ENCODE measurements at places on chromosomes 16 and 17.

DNA sequence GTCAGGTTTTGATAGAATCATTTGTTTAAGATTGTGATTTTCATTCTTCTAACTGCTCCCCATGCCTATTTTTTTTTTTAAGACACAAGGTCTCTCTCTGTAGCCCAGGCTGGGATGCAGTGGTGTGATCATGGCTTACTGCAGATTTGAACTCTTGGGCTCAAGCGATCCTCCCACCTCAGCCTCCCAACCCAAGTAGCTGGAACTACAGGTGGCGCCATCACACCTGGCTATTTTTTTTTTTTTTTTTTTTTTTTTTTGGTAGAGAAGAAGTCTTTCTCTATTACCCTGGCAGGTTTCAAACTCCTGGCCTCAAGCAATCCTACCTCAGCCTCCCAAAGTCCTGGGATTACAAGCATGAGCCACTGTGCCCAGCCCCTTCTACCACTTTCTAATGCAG lies 223.3 kb downstream of the CBLN1 start:
- DNase-seq: no peak

DNA sequence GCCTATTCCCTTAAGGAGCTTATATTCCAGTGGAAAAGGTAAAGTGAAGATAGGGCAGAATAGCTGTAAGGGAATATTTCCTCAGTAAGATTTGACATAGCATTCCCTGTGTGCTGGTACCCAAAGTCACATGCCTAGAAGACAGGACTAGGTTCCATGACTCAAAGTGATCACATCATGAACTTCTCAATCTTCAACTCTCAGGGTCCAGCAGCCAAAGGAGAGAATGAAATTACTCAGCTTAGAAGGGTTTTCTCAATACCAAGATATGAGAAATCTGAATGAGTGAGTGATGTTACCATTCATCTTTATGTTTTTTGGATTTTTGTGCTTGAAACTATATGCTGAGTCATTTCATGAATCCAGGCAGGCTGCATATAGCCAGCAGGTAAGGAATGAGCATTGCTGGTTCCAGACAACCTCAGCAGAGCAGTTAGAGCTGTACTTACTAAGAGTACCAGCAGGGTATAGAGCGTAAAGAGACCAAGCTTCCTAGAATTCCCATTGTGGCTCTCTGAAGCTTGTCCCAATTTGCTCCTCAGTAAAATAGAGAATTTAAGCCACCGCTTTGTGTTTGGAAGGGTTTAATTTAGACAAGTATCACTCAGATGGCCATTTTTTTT lies 91.1 kb downstream of the ANKFN1 start:
- no peak for DNase-seq

- no peak for DNase-seq
Observed at GRCh38 chr17:15247891-15248529, 17.1 kb downstream of the PMP22 start.

DNA sequence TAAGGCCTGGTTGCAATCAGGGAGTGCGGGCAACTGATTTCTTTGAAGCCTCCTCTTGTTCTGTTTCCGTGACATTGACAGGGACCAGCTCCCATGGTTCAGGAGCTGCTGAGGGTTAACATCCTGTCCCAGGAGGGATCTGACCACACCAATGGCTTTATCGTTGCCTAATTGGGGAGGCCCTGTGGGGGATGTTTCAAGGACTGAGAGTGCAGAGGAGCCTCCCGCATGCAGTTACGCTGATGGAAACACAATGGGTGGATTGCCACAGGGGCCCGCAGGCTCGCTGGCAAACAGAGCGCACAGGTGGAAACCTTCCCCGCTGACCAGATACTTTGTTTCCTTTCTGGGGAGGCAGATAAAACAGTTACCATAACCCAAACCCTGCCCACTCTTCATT lies 23.8 kb upstream of the ABCC1 start:
- DNase-seq: no peak

DNA sequence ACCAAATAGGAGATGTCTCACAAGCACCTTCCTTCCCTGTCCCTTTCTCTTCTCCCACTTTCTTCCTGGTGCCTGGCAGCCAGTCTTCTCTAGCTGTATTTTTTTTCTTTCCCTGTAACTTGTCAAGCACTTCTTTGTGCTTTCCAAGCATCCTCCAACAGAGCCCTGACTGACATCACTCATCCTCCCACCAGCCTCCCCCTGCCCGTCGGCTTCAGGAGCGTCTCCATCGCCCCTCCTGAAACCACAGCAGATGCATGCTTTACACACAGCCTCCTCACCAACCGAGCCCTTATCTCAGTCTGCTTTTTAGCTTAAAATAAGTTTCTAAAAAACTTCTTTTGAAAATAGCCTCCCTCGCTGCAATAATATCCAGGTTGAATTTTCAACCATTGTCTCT lies 268.7 kb upstream of the CDH5 start:
- no peak for DNase-seq

DNA sequence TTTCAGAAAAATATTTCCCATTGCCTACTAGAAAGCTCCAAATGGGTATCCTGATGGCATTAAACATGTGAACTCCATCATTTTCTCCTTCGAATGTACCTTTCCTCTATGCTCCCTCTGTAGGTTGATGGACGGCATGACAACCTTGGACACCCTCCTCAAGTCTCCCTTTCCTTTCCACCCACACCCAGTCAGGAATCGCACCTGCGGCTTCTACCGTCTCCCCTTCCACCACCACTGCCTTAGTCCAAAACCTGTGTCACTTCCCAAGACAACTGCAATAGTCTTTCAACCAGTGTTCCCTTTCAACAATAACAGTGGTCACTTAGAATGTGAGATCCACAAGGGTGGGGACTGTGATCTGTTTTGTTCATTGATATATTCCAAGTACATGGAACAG lies 233.1 kb upstream of the AXIN2 start:
- DNase-seq: no peak

DNA sequence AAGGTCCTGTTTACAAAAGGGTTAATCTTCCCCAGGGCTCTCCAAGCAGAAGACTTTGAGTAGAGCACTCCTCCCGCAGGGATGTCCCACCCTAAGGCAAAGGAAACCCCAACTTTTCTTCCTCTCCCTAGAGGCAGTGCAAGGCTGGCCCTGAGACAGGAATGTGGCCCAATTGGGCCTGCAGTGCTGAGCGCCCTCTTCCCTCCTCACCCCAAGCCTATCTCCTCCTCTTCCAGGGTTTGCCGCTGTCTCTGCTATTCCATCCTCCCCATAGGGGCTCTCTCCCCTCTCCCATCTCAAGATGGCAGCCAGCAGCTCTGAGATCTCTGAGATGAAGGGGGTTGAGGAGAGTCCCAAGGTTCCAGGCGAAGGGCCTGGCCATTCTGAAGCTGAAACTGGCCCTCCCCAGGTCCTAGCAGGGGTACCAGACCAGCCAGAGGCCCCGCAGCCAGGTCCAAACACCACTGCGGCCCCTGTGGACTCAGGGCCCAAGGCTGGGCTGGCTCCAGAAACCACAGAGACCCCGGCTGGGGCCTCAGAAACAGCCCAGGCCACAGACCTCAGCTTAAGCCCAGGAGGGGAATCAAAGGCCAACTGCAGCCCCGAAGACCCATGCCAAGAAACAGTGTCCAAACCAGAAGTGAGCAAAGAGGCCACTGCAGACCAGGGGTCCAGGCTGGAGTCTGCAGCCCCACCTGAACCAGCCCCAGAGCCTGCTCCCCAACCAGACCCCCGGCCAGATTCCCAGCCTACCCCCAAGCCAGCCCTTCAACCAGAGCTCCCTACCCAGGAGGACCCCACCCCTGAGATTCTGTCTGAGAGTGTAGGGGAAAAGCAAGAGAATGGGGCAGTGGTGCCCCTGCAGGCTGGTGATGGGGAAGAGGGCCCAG lies 1.0 kb downstream of the PRRT2 start:
- no peak for DNase-seq

DNA sequence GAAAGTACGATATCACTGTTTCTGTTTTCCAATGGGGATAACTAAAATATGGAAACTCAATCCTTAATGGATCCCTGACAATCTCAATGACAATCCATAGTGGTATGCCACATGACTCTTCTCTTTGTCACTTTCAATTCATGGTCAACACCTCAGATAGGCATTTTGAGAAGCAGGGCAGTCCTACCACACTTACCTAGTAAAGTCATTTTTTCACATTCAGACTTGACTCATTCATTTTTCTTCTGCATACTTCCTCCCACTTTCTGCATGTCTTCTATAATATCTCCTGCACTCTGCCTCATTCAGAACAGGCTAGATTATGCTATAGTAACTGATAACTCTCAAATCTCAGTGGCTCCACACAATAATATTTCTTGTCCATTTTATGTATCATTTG lies 117.5 kb downstream of the FTO start:
- DNase-seq: no peak

- DNase-seq: no peak
Observed at GRCh38 chr16:11639925-11640899, 28.0 kb upstream of the SNN start.

GRCh38 chr17:76005263-76006149 lies 4.9 kb downstream of the CDK3 start:
- no peak for DNase-seq

DNA sequence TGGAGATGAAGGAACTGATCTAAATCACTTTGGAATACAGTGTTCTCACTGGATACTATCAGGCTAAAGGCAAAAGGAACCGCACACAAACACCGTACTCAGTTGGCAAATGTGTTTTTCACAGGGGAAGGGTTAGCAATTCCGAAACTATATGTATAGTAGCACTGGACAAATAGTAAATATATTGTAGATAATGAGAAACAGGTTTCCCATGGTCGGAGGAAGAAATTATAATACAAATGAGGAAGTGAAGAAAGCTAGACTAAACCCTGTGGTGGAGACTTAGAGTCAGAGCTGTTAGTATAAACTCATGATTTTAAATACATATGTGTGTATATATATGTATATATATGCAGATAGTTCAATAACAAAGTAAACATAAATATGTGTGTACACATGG lies 414.1 kb upstream of the SALL1 start:
- no peak for DNase-seq

GRCh38 chr17:1087381-1088241 lies 90.7 kb downstream of the TIMM22 start:
- no peak for DNase-seq

GRCh38 chr16:72961863-72962262 lies 86.1 kb downstream of the ZFHX3 start:
- DNase-seq: no peak

DNA sequence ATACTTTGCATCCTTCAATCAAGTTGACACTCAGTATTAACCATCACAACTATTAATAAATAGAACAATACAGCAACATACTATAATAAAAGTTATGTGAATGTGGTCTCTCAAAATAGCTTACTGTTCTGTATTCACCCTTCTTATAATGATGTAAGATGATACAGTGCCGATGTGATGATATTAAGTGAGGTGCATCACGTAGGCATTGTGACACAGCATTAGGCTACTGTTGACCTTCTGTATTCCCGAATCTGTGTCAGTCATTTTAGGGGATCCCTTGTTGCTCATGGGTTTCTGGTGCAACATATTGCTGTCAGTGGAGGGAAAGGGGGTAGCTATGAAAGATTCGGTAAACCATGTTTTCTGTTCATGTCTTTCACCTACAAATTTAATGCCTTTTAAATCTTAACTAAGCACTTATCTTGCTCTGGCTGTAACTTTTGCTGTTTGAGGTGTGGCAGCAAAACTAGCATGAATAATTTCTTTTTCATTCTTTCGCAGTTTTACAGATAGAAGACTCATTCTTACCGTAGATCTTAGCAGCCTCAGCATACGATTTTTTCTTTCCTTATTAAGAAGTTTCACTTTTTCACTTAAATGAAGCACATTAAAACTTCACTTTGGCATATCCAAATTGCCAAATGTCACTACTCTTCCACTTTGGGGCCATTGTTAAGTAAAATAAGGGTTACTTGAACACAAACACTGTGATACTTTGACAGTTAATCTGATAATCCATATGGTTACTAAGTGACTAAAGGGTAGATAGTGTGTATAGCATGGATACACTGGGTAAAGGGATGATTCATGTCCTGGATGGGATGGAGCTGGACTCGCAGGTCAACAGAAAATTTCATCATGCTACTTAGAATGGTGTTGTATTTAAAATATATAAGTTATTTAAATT lies 29.6 kb downstream of the NFAT5 start:
- no peak for DNase-seq

DNA sequence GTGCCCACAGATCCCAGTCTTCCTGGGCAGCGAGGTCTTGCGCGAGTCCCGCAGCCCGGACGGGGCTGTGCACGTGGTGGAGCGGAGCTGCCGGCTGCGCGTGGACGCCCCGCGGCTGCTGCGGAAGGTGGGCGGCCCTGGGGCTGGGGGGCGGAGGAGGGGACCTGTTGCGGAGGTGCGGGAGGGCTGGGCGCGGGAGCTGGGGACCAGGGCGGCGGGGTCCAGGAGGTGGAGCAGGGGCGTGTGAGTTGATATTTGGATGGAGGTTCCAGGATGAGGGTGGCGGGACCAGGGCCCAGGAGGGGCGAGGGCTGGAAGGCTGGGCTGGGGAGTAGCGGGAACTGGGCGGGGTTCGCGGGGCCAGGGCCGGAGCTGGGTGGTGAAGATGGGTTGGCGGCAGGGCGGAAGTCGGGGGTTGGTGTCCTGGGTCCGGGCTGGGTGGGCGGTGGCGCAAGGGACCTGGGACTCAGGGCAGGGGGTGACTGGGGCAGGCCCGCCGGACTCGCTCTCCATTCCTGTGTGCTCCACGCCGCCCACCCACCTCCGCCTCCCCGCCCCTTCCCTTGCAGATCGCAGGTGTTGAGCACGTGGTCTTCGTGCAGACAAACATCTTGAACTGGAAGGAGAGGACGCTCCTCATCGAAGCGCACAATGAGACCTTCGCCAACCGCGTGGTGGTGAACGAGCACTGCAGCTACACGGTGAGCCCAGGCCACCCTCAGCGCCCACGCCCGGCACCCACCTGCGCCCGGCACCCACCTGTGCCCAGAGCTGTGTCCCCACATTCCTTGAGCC lies 29.6 kb downstream of the SEC14L5 start:
- no peak for DNase-seq

Data from esophagus squamous epithelium (tissue), 5 donors.